ENCODE measurements at places on chromosomes 7 and 10.

DNA sequence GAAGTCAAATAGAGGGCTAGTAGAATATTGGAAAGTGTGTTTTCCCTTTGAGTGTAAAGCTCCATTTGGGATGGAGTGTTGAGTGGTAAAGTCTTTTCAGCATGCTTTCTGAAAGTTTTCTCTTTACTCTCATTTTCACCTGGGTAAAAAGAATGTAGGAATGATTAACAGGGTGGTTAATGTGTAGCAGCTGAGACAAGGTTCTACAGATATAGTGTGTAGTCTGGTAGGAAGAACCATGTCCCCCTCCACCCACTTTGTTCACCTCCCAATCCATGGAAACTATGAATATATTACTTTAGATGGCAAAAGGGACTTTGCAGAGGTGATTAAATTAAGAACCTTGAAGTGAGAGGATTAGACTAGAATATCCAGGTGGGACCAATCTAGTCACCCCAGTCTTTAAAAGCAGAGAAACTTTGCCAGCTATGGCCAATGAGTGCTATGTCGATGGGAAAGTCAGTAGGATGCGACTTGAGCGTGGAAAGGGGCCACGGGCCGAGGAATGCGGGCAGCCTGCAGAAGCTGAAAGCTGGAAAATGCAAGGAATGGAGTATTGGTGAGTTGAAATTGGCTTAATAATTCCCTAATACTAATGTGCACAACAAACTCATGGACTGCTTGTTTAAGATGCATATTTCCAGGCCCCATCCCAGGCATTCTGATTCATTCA, 166.3 kb upstream of the AHR start:
- DNase-seq = no peak

DNA sequence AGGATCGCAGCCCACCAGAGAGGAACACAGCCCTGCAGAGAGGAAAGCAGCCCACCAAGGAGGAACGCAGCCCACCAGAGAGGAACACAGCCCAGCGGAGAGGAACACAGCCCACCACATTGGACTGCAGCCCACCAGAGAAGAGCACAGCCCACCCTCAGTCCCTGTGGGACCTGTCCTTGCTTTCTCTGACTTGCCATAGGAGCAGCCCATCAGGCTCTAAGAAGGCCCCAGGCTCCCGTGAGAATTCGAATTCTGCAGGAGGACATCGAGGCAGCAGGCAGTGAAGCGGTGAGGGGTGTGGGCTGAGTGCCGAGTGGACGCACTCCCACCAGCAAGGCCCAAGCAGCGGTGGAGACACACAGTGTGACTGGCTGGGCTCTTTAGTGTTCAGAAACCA, 59.1 kb downstream of the HTR5A start:
- no peak for DNase-seq

GRCh38 chr10:21980691-21981090, 22.8 kb downstream of the DNAJC1 start:
- DNase-seq = no peak

DNA sequence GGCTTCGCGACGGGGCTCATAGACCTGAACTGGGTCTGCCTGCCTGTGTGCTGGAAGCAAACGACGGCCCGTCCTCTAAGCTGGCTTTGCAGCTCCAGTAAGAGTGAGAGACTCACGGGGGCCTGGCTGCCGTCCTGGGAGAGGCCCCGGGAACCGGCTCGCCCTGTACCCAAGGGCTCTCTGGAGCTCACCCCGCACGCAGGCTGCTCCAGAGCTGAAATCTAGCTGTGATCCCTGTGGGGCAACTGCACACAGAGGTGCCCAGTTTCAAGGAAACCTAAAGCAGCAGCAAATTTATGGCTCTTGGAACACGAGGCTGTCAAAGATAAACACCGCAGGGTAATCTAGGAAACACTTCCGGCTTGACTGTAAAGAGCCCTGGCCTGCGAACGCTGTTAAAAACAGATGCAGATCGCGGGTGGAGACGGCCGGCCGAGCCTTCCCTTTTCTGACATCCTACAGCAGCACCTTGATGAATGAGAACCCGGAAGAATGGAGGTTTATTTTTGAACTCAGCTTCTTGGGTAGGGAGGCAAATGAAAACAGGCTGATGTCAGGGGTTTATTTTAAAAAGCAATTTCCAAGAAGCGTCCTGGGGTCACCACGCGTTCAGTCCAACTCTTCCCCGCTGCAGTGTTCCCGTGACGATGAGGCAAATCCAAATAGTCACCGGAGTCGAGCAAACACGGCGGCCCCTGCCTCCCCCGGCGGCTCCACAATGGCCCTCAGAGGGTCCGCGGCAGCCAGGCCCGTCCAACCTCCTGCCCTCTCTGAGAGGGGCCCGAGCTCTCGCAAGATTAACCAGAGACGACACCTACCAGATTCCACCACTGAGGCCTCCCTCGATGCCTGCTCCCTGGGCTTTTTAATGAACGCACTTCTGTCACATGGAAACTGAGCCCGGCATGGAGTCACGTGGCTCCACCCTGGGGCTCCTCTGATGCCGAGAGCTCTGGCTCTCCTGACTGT, 29.6 kb downstream of the AMZ1 start:
- no peak for DNase-seq

GRCh38 chr7:28672397-28672797, 260.1 kb downstream of the CREB5 start:
- peak; percentile 32 for DNase-seq

- DNase-seq = no peak
These were observed 788.4 kb upstream of the SORCS1 start for GRCh38 chr10:107952649-107953556.

DNA sequence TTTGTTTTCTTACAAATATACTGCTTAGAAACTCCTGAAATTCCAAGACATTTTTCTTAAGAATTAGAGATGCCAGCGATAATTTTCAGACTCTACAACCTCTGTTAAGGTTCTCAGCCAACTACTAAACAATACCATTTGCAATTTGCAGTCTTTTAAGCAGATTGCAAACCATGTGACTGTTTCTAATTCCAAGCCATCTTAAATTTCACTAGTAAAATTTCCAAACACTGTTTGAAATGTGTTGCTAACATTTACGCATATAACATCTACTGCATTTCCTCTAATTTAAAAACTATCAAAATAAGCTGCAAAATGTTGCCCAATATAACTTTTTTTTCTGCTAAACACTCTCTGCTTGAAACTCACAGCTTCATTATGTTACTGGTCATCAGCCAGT, 56.0 kb upstream of the MACROH2A2 start:
- DNase-seq = no peak

GRCh38 chr10:48454302-48455054, 148.0 kb downstream of the MAPK8 start:
- DNase-seq = no peak

DNA sequence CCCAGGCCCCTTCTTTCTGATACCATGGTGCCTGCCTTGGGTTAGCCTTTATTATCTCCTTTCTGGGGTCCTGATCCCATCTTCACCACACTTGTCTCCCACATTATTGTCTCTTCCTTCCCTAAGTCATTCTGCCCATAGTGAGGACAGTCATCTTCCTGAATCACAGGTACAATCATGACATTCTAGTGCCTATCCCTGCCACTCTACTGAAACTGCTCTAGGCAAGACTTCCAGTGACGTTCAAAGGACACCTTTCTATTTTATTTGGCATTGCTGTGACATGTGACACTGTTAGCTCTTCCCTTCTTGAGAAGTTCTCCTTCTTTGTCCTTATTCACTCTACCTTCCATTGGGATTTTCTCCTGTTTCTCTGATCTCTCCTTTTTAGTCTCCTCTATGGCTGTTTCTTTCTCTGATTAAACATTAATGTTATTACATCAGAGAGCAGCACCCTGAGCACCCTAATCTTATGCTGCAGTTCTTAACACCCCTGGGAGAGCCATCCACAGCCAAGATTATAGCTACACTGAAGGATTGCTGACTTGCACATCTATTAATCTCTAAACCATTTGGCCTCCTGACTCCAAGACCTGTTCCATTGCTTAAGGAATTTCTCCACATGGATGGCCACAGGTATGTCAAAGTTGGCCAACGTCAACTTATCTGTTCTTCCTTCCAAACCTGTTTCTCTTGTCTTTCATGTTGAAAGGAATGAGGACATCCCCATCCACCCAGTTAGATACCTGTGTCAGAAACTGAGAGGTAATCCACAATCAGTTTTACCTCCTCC, 10.9 kb downstream of the MACC1 start:
- no peak for DNase-seq

DNA sequence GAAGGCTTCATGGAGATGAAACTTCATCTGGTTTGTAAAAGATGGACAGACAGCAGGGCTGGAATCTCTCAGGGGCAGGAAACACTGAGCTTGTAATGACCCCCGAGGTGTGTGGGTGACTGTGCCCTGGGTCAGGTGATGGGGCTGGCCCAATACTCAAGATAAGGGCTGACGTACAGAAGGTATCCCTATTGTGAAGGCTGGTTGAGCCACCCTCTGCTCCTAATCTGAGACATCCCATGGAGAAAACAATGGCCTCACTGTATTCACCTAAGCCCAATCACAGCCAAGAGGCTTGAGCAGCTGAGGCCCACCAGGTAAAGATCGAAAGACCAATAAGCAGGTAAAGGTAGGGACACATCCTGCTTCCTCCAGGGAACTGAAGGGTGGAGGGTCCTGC, 34.8 kb upstream of the NUB1 start:
- no peak for DNase-seq

DNA sequence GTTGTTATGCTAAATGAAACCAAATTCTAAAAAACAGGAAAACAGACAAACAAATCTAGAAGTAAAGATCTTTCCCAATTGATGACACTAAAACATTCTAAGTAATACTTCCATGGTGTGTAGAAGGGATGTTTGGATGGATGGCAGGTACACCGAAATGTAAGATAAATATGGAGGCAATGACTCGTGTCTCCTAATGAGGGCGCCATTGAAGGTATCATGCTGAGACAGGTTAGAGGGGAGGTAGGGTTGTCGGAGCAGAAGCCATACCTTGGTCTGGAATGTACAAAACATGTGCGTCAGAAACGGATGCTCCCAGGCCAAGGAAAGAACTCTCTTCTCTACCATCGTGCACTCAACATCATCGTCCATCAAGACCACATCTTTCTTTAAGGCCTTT, 101.4 kb downstream of the PRKCQ start:
- DNase-seq = no peak

DNA sequence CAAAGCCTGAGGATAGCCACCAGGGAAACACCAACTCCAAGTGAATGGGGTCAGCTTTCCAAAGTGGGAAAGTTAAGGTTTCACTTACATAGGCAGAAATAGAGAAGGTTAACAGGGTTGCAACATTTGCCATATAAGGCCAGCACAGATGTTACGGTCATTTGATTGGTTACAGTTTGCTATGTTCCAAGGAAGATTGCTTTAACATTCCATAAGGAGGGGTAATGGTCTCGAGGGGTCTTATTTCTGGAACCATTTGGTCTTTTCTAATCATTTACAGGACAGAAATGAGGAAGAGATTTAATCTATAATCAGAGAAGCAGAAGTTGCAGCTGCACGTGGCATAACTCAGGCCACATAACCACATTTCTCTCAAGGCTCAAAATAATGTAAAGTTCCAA, 679.4 kb upstream of the C7orf33 start:
- no peak for DNase-seq

DNA sequence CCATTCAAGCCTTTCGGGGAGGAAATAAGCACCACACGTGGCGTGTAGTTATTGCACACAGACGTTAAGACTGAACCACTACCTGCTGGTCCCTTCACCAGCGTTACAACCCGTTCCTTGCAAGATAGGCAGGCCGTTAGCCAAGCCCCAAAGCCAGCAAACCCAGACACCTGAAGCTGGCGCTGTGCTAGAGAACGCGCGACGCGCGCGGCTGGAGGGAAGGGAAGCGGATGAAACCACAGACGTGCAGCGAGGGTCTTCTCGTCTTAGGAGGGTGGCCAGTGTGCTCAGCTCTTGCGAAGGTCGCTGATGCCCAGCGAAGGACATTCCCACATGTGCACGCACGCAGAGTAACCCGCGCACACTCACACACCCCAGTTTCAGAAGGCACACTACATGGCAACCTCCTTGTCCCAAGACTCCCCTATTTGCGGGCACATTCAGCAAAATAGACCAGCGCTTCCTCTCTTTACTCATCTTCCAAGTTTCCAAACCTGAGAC, 980 bp downstream of the TMEM26 start:
- DNase-seq = peak; percentile 11

DNA sequence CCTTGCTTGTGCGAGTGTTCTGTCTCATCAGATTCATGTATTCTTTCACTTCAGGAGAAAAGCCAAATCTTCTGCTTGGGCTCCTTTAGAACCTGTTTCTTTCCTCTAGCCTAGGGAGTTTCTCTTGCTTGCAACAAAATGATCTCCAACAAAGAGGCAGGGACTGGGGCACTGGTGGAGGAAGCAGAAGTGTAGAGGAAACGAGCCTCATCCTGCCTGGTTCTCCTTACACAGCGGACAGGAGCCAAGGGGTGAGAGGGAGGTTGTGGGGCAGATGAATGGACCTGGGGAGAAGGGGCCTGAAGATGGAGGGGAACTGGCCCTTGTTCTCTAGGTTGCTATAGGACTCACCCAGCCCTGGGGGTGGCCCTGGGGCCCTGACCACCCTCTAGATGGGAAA, 141.1 kb downstream of the PKD1L1 start:
- no peak for DNase-seq

GRCh38 chr10:131644289-131644688, 256.5 kb upstream of the PPP2R2D start:
- DNase-seq = no peak

GRCh38 chr10:117590101-117590875, 47.7 kb downstream of the EMX2 start:
- no peak for DNase-seq

- no peak for DNase-seq
These were observed 16.7 kb downstream of the P4HA1 start for GRCh38 chr10:73079779-73080541.

DNA sequence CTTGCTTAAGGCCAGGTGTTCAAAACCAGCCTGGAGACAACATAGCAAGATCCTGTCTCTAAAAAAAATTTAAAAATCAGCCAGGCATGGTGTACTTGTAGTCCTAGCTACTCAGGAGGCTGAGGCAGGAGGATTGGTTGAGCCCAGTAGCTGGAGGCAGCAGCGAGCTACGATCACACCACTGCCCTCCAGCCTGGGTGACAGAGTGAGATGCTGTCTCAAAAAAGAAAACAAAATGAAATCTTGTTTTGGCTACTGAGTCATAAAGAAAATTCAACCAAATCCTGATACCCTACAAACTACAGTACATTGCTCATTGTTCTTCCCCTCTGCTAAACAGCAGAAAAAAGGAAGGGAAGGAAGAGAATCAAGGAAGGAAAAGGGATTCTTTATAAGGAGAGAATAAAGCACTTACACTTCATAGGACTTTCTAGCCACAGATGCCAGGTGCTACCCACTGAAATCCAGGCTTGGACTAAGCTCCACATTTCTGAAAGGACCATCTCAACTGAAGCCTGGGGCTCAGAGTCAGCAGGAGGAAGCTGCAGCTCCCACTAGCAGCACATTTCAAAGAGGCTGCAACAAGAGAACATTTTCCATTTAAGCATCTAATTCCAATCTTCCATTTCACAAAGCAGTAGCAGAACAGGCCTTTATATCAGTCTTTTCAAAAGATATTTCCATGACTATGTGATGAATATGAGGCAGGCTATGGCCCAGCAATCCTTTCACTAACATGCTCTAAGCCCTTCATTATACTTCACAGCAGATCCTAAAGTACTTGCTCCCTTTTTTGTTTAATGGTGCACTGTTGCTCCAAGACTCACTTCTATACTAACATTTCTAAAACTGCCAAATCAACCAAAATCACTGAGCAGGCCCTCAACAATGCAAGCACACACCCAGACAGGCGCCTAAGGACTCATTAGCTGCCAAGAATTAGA, 13.5 kb downstream of the TNPO3 start:
- no peak for DNase-seq

- DNase-seq = no peak
These were observed 59.4 kb upstream of the CCNY start for GRCh38 chr10:35276889-35277288.

GRCh38 chr7:127581716-127582115, 3.7 kb downstream of the GCC1 start:
- no peak for DNase-seq

All from NCI-H345 (cell line).